ENCODE measurements at places on chromosomes 1 and 21.
A peak's percentile ranks its signal among the peaks of the same experiment; 100 is the strongest.

DNA sequence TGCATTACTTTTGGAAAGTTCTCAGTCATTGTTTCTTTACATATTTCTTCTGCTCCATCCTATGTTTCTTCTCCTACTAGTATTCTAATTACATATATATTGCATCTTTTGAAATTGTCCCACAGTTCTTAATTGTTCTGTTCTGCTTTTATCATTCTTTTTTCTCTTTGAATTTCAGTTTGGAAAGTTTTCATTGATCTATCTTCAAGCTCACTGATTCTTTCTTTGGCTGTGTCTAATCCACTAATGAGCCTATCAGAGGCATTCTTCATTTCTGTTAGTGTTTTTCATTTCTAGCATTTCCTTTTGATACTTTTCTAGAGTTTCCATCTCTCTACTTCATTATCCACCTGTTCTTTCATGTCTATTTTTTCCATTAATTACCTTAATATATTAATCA, 159.0 kb upstream of the KCNJ15 start:
- no peak for DNase-seq

DNA sequence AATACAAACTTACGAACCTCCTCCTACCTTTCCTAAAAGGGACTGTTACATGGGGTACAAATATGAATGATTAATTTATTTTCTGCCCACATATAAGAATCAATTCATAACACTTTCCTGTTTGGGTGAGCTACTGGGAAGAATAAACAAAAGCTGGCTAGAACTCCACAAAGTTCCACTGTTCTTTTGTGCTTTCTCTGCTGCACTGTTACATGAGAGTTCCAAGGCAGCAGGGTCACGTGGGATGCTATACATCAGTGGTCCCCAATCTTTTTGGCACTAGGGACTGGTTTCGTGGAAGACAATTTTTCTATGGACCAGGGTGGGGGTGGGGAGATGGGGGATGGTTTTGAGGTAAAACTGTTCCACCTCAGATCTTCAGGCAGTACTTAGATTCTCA, 2.2 kb upstream of the ANGPTL7 start:
- DNase-seq = no peak

DNA sequence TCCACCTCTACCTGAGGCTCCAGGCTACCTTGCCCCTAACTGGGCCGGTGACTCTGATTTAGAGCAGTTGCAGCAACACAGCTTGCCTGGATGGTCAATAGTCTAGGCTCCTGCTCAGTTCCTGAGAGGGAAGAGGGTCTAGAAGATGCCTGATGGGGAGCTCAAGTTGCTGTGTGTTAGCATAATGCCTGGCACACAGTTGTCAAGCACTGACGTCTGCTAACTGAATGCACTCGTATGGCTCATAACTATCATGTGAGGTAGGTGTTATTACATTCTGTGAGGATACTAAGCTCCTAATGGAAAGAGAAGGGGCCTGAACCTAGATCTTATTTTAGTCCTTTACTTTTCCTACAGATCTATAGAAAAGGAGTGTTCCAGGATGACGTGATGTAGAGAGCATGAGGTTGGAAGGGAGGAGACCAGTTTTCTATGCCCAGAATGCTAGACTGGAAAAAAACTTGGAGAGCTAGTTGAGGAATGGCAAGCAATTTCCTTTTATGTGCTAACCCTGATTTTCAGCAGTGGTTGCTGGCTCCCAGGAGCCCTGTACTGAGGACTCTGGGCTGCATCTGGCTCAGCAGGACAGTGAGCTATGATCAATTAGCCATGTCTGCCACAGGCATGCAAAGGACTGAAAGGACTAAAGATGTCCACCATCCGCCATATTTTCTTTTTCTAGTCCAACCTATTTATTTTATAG, 30.0 kb downstream of the FAM78B start:
- no peak for DNase-seq

DNA sequence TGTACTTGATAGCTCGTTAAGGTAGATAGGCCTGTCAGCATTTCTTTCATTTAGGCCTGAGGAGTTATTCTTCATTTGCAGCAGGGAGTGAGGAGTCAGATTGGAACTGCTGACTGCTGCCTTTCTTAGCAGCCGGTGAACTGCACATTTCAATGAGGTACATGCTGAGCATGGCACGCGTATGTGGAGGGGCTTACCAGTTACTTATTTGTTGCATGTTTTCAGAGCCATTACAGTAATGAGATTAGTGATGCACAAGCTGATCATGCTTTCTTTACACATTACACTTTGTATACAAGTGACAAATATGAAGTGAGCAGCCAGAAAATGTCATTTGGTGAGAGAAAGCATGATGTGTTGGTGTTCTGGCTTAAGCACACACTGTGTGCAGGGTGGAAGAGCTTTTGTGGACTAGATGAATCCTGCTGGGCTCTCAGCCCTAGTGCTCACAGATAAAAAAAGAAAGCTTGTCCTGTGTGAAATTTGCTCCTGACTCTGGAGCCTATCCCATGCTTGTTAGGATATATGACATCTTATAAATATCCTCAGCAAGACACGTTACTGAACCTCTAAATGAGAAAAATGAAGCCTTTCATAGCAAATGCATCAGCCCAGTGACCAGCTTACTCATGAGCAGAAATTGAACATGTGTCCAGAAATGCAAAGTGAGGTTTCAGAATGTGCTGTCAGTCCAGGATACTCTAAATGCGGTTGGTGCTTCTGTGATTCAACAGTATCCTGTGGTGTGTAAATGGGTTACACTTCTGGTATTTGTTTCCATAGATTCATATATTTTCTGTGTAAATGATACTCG, 574.7 kb upstream of the ADGRL2 start:
- no peak for DNase-seq

- DNase-seq = no peak
Measured at GRCh38 chr21:45524756-45525152, 17.5 kb downstream of the SLC19A1 start.

DNA sequence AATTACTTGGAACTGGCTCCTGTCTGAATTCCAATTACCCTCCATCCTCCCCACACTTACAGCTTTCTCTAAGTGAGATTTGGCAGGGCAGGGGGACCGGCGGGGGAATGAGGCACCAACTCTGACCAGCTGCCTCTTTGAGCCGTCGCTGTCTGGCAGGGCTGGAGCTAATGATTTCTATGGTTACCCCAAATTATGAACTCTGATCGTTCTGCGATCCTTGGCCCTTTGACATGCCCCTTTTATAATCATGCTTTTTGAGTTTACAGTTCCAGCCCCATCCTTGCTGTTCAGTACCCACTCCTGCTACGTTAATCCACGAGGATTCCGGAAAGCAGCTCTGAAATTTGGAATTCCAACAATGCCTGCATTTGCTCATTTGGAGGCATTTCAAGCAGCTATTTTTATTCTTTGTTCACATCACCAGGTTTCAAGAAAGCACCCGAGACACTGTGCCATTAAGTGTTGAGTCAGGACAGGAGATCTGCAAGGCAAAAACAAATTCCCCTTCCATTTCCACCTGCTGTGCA, 54.6 kb upstream of the LBR start:
- no peak for DNase-seq

DNA sequence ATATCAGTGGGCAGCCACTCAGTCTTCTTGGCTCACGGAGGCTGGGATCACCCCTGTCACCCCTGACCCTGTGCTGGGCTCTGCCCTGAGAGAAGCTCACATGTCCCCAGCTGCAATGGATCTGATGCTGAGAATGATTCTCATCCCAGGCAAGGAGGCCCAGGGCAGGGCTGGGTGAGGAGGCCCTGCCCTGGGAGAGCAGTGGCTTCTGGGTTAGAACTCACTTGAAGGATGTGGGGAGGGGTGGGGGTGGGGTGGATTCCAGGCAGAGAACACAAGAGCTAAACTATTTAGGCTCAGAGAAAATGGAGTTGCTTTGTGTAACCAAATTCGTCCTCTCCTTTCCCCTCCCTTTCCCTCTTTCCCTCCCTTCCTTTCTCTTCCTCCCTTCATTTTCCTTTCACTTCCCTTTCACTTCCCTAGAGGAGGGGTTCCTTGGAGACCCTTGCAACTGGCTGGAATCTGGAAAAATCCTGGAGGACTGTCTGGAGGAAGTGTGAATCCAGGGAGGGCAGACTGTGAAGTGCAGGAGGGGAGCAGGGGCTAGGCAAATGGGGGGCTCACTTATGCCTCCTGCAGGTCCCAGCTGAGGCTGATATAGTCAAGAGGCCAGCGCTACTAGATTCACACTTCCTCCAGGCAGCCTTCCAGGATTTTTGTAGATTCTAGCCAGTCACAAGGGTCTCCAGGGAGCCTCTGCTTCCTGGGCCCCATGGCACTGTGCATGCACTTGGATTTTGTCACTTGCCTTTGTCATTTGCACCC, 47.0 kb downstream of the IGSF21 start:
- no peak for DNase-seq

DNA sequence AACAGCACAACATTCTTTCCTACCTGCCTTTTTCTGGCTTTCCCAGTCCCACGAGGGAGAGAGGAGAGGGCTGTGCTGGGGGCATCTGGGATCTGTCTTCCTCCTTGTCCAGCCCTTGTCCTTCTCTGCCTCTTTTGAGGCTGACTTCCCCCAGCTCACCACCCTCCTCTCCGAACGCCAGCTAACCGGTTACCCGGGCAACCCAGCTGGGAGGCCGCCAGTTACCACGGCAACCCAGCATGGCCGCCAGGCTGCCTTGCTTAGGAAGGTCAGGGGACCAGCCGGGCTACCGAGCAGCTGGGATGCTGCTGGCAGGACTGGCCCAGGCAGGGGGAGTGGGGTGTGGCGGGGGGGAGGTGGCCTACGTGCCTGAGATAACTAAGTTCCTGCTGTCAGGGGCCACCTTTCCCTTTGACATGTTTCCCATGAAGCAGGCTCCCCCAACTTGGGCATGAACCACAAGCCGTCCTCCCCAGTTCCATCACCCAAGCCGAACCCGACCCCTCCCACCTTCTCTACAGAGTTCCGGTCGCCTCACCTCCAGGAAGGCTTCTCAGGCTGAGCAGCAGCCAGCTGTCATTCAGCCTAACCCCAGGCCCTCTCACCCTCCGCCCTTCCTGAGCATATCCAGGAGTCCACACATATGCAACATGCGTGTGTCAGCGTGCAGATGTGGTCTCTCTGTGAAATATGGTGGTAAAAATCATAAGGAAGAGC, 8.7 kb downstream of the PLEKHA6 start:
- DNase-seq = peak; percentile 67

- DNase-seq = no peak
Measured at GRCh38 chr1:2250721-2251281, 22.7 kb downstream of the SKI start.

DNA sequence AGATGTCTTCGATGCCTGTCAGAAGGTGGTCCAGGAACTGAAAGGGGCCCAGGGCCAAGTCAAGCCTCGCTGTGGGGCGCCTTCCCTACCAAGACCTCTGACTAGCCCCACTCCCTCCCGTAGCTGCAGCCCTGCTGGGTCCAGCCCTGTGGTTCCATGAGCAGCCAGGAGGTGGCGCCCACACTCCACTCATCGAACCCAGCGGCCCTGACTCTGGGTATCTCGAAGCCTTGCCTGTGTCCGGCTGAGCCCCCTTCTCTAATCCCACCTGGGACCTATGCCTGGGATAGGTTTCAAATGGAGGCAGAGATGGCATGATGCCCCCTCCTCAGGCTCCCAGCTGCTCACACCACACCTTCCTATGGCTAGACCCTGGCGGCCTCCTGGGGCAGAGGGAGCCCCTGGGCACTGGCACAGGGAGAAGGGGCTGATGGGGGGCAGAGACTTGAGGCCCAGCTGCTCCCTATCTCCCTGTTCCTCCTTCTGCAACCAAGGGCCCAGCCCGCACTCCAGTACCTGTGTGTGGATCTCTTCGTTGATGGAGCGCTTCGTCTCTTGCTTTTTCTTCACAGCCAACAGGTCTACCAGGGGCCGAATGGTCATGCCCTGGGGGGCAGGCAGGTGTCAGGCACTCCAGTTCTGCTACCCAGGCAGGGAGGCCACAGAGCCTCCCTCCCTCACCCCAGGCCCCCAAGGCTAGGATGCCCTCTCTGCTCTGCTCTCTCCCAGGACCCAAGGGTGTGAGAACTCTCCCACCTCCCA, 52.0 kb downstream of the SLC9A1 start:
- peak; percentile 68 for DNase-seq

GRCh38 chr21:42552407-42553336, 39.0 kb downstream of the SLC37A1 start:
- DNase-seq = no peak

GRCh38 chr1:231557898-231558707, 29.6 kb downstream of the TSNAX start:
- DNase-seq = no peak

- DNase-seq = no peak
Measured at GRCh38 chr1:31685795-31686194, 18.0 kb downstream of the COL16A1 start.

DNA sequence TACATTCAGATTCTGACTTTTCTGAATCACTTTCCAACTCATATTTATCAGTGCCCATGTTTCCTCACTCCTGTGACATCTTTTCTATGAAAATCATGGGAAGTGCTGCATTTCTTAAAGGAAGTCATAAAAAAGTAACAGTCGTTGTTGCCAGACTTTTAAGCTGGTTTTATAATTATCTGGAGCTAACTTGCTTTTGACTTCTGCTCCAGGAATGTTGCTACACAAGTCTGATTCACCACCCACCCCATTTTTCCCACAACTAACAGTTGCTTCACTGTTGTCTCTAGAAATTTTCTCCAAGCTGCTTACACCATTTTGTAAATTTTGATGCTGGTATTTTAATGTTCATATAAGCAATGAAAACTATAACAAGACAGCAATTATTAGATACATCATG, 12.2 kb downstream of the FCRLB start:
- no peak for DNase-seq

All from right kidney (tissue), 9 donors.